SK-N-SH treated with all-trans-retinoic acid at 6 μM for 48 hours (cell line): ENCODE measurements at places on chromosomes 2 and 18.
A peak's percentile ranks its signal among the peaks of the same experiment; 100 is the strongest.

DNA sequence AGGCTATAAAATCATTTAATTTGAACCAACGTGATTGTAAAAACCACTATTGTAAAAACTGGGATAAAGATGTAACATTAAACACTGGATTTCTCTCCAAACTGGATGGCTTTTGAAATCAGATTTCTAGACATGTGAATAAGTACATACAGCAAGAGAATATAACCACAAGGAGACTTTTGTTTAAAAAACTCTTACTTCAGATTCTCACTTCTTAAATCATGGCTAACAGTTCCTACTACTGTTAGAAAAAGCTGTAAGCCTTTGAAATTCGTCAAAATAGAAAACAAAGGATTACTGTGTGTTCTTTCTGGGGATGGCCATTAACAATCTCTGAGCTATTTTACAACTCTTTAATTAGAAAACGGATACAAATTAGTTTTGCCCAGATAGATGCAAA, 39.4 kb upstream of the SH3BP4 start:
- no peak for ATAC-seq

DNA sequence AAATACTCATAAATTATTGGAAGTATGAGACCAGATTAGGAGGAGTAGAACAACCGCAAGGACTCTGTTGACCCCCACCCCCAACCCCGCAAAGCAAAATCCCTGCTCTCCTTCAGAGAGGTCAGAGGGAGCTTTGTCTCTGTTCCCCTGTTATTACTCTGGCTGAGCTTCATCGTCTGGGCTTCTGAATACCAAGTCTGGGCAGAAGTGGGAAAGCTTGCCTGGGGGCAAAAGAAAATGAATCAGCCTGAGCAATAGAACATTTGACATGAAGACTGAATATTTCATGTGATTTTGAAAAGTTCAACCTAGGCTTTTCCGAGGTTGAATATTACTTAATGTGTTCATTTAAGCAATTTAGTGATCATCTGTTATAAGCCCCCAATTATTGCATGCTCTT, 114.6 kb upstream of the ARHGAP28 start:
- ATAC-seq, result no peak

- ATAC-seq, result no peak
Observed at GRCh38 chr2:240563951-240564560, 3.9 kb downstream of the DUSP28 start.

DNA sequence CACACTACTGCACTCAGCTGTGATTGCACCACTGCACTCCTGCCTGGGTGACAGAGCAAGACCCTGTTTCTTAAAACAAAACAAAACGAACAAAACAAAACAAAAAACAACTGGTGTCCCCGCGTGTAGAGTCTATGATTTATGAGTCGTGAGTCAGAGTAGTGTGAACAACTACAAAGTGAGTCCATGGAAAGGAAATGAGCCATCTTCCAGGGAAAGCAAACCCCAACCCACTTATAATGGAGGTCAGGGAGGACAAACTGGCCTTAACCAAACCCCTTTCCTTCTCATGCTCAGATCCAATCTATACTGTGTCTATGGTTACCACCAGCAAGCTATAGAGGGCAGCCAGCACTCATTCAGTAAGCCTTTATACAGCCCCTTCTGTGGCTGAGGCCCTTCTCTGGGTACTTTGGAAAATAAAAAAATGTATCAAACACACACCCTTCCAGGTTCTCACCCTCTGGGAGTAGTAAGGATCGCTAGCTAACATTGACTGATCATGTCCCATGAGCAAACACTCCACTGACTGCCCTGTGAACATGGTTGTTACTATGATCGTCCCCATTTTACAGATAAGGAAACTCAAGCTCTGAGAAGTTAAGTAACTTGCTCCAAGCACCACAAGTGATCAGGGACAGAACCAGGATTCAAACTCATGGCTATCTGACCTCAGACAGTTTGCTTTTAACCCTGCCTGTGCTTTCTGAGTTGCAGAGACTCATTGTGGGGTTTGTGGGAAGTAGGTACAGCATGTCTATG, 24.7 kb upstream of the COLEC12 start:
- peak; percentile 67 for ATAC-seq

DNA sequence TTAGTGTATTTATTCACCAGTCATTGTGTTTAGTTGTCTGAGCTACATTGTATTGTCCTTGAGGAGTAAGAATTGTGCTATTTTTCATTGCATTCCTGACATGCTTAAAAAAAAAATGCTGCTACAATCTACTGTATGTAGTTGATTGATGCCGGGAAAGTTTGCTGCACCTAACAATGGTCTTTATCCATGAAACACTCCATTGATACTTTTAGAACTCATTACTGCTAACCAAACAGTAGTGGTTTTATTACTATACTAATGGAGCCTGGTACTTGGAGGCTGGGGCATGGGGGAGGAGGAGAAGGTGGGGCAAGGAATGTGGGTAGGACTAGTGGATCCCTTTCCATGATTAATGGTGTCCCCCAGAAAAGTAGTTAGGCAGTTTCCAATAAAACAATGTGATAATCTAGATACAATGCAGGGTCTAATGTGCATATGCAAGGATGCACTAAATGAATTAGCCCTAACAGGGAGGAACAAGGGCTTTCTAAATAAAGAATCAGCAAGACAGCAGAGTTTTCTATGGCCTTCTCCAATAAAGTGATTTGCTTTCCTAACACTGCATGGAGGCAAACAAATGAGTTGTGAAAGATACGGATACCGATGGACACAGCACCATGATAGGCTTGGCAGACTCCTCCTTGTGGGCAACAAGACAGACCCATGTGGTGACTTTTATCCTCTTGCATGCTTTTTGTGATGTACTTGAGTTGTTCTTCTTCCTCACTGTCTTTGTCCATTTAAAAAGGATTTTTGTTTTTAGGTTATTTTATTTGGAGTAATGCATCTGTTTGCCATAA, 78.5 kb downstream of the FMNL2 start:
- ATAC-seq, result peak; percentile 42; the same call in 2 of the 3 replicates

- ATAC-seq, result no peak
Observed at GRCh38 chr18:33837191-33837590, 259.2 kb downstream of the ASXL3 start.

DNA sequence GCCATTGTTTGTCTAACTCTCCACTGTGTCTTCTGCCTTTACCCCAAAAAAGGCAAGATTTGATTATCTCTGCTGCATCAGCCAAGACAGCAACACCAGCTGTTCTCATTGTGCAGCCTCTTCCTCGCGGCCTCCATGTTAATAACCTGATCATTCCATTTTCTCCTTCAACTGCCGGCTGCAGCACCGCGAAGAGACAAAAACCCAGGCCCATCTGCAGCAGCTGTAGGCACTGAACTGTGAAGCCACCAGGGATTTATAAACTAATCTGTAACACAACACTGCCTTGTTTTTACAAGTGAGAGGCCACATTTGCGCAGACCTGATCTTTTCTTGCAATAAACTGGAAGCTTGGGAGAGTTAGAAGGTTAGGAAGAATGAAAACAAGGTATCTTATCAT, 147.8 kb downstream of the SATB2 start:
- ATAC-seq, result no peak

- ATAC-seq, result no peak
Observed at GRCh38 chr18:57559314-57559713, 27.2 kb downstream of the FECH start.

DNA sequence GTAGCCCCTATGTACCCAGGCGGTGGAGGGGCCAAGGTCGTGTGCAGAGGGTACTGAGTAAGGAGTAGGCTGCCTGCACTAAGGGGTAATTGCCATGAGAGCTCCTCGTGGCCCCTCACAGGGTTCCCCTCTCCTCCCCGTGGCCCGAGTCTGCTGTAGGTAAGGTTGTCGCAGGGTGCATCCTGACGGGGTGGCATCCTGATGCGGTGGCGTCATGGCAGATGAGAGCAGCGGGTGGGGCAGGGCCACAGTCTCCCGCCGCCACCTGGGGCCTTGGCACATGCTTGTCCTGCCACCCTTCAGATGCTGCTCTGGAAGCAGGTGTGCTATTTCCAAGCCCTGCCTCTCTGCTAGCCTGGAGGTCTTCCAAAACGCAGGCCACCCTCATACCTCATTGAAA, 89.7 kb downstream of the EIPR1 start:
- ATAC-seq, result no peak

GRCh38 chr2:48257456-48257855, 272.5 kb upstream of the STON1 start:
- no peak for ATAC-seq

- no peak for ATAC-seq
Observed at GRCh38 chr2:120485096-120485495, 139.2 kb downstream of the INHBB start.

GRCh38 chr2:3624059-3624794, 29.3 kb downstream of the COLEC11 start:
- ATAC-seq, result no peak

DNA sequence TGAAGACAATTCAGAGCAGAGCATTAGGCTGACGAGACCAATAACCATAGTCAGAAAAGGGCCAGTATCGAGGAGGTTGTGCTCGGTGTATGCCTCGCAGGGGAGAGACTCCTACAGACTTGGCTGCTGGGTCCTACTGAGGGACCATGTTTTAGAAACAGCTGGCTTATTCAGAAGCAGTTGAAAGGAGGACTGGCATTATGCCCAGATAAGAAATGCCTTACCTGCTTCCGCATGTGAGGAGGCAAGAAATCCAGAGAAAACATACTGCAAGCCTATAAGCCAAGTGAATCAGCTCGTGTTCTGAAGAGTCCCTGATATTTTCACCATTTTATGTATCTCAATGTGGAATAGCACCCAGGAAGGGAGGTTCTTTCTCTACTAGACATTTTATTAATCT, 434.7 kb downstream of the GRB14 start:
- no peak for ATAC-seq

DNA sequence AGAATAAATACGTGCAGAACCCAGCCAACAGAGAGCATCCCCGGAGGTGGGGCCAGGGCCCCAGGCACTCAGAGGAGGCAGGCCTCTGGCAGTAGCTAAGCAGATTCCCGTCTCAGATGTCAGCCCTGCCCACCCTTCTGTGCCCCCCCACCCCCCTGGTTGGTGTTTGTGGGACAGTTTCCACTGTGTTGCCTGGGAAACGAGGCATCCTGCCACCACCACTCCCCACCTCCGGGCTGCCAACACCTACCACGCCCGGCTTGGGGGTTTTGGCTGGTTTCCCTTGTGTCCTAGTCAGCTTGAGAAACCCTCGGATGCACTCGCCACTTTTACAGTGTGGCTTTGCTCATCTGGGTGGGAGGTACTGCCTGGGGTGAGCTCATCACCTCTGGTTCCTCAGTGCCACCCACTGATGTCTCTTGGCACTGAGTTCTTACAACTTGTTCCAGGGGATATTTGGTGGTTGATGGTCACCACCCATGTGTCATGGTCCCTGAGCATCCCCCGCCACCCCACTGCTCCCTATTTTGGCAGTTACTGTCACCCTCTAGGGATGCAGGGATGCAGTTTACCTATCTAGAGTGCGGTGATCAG, 72.4 kb upstream of the YWHAQ start:
- peak; percentile 84 for ATAC-seq

DNA sequence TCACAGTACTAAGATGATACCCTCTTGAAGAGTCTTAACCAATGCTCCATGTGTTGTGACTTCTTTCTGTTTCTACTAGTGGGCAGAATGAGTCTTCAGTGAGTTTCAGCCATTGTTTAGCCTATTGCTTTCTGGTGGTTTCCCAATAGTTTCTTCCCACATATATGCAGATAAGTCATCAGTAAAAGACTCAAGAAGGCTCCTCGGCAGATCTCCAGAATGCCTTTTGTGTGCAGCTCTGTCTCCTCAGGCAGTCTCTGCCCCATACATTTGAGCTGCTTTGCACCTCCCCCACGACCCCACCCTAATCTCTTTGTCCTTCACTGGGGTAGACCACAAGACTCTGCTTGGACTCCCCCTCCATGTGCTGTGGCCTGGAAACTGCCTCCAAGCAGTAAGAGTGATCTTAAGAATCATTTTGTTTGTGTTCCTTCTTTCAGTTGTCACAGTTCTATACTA, 71.6 kb upstream of the CHRNA1 start:
- ATAC-seq, result no peak

- ATAC-seq, result no peak
Observed at GRCh38 chr2:105768961-105769452, 24.3 kb downstream of the NCK2 start.

DNA sequence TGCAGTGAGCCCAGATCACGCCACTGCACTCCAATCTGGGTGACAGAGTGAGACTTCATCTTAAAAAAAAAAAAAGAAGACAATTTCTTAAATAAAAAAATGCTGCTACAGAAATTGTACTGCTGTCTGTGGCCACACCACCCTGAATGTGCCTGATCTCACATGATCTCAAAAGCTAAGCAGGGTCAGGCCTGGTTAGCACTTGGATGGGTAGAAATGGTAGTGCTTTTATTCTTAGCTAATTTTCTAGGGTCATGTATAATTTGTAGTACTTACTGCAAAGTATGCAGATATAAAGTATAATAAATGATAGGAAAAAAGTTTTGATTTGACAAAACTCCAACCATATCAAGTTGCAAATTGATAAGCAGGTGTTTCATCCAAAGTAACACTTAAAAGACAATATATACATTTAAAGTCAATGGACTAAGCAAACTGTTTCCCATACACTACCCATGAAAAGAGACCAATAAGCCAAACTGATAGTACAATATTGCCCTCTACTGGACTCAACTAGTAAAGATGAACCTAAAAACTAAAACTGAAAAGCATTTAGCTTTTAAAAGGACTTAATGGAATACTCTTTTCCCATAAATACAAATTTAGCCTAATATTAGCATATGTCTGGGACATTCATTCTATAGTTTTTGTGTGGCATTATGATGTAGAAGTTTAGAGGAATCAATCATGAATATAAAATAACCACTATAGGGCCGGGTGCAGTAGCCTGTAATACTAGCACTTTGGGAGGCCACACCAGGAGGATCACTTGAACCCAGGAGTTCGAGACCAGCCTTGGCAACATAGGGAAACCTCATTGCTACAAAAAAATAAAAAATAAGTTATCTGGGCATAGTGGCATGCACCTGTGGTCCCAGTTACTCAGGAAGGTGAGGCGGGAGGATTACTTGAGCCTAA, 18.6 kb upstream of the PEX13 start:
- ATAC-seq, result peak; percentile 79
